ENCODE measurements at places on chromosomes 7 and 10. TPM values are rescaled to one million over a fixed set of nuclear protein-coding genes. Genes with fewer than 3 reads are reported as not detected.

- DNase-seq, result no peak
Measured at GRCh38 chr7:3087243-3087755, 43.6 kb upstream of the CARD11 start.

DNA sequence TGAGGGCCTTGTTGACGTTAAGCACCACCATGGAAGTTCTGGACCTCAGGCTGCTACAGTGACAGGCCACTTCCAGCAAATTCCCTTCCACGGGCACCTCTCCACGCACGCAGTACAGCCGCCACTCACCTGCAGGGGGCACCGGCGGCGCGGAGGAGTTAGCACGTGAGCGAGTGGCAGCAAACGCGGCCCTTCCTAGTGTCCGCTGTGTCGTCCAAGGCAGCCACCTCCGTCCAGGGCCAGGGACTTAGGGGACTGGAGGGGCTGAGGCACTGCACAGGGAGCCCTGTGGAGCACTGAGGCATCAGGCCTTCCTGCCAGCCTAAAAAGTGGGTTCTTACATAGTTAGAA lies 164.4 kb downstream of the SVIL start:
- DNase-seq, result peak; percentile 15

- DNase-seq, result peak; percentile 14
Measured at GRCh38 chr7:46580766-46581165, 659.7 kb upstream of the IGFBP3 start.

DNA sequence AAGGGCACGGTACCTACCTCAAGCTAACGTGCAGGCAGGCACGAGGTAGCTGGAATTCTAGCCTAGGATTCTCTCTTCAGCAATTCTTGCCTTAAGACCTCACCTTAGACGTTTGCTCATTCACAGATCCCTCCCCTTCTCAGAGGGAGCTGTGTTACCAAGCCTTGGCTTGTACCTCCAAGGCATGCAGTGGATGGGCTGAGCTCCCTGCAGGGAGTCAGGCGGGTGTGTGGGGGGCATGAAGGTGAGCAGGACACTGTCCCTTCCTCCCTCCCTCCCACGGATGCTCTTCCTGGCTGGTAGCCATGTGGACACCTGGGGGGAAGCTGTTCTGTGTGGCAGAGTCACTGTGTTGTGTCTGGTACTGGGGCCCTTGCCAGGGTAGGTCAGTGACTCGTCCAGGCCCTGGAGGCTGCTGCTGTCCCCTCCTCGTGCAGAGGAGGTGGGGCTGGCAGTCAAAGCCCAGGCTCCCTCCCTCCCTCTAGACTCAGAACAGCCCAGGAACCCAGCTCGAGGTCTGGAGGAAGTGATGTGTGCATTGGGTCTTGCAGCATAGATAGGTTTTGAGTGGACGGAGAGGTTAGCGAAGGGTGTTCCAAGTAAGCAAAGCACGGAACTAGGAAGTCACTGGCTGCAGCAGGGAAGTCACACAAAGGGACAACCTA lies 222.2 kb upstream of the SH2B2 start:
- DNase-seq, result no peak

DNA sequence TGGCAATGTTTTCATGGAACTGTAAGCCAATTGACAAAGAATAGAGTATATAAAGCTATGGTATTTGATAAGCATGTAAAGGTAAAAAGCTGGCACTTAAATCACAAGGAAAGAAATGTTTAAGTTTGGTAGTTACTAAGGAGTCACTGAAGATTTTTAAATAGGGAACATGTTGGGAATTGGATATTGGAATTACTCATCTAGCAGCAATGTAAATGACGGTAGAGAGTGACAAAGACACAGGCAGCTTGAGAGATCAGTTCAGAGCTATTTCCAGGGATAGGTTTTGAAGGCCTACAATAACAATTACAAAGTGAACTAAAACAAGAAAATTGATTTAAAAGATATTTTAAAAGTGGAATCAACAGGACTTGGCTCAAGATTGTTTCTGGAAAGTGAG lies 36.8 kb downstream of the SP8 start:
- DNase-seq, result no peak

- no peak for DNase-seq
Measured at GRCh38 chr7:108057951-108058481, 55.1 kb upstream of the LAMB1 start.

GRCh38 chr7:157952841-157953645 lies 616.2 kb downstream of the DNAJB6 start:
- DNase-seq, result no peak

- no peak for DNase-seq
Measured at GRCh38 chr10:50740293-50740648, 535 bp downstream of the ASAH2B start.

- no peak for DNase-seq
Measured at GRCh38 chr7:50214126-50214670, 90.3 kb upstream of the IKZF1 start.

DNA sequence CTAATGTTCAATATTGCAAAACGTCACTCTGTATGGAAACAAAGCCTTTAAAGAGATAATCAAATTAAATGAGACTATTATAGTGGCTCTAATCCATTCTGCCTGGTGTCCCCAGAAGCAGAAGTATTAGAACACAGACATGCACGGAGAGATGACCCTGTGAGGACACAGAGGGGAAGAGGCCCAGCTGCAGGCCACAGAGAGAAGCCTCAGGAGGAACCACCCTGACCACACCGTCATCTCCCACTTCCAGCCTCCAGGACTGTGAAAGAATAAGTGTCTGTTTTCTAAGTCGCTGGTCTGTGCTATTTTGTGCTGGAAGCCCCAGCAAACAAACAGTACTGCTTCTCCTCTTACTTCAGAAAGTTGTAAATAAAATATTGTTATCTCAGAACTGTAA lies 283.5 kb upstream of the ADARB2 start:
- DNase-seq, result no peak

DNA sequence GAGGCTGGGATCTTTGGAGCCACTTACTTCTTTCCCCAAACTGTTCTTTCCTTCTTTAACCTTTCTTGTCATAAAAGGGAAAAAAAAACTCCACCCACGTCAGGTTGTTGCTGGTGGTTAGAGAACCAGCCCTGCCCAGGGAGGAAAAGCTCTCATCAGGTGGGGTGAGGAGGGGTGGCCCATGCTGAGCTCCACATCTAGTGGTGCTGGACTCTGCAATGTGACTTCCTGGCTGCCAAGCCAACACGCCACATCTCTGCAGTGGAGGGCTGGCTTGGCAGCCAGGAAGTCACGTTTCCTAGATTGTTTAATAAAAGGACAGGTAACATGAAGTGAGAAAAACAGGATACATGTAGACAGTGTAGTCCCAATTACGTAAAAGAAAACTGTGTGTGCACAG lies 37.4 kb downstream of the WIPF3 start:
- DNase-seq, result no peak

DNA sequence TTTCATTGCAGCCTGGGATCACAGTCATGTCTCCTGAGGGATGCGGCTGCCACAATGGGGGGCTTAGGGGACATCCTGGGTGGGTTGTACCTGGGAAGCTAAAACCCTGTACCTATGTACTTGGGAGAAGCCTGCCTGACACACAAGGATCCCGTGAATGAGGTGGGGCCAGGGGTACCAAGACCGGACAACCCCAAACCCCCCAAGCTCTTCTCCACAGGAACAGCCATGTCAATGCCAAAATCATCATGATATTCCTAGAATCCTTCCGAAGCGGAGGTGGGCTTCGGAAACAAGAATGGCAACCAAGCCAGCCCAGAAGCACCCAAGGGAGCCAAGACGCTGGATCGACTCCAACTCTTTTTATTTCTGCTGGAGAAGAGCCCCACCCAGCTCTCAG lies 260.3 kb upstream of the TCERG1L start:
- no peak for DNase-seq

DNA sequence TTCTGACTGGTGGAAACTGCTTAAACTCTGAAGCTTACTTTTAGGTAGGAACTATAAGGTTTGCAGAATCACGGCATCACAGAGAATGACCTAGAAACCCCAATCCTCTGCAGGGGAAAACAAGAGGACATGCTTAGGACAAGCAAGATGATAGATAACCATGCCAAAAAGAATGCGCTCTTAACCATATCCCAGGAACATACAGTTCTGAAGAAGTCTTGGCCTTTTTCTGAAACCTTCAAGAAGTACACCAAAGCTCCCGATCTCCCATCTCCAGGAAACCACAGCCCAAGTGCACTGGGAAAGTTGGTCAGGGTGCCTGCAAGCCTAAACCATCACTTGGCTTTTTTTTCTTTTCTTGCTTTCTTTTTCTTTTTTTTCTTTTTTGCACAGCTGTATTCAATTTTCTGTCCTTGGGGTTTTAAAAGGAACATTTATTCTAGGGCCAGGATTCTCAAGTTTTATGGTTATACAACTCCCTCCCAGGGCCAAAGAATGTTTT lies 12.2 kb upstream of the SVIL start:
- no peak for DNase-seq

- no peak for DNase-seq
Measured at GRCh38 chr10:33071857-33072256, 113.8 kb upstream of the ITGB1 start.

- no peak for DNase-seq
Measured at GRCh38 chr7:70668606-70669358, 463.2 kb upstream of the GALNT17 start.

DNA sequence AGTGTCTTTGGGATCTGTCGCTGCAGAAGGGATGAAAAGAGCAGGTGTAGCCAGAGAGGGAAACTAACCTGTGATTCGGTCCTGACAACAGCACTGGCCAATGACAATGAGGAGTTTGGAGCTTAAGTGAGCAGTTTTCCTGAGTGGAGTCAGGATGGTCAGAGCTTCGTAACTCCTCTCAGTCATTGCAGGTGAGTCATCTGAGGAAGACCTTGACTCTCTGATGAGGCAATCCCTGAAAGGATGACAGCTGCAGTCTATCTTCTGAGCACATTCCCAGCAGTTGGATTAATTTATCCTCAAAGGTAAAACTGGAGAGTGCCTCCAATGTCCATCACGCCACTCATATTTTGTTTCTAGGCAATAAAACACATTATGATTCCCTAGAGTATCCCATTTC lies 401.9 kb downstream of the POM121L12 start:
- DNase-seq, result no peak

GRCh38 chr7:72805526-72806494 lies 22.2 kb downstream of the TYW1B start:
- DNase-seq, result no peak

GRCh38 chr10:91311601-91312381 lies 91.3 kb downstream of the PCGF5 start:
- no peak for DNase-seq

GRCh38 chr7:27689591-27690164 lies 27.0 kb upstream of the HIBADH start:
- DNase-seq, result no peak

IFIT1B gene
- polyA plus RNA-seq, result not detected

CHRM2 gene
- polyA plus RNA-seq, result 0.36 TPM

AGAP3 gene
- polyA plus RNA-seq, result 221 TPM

LANCL2 gene
- 37.2 TPM for polyA plus RNA-seq

CLEC5A gene
- 0.14 TPM for polyA plus RNA-seq

CCSER2 gene
- 13.6 TPM for polyA plus RNA-seq

LIPJ gene
- not detected for polyA plus RNA-seq

CPN1 gene
- not detected for polyA plus RNA-seq

All from brain (organoid and tissue), 16 donors.